ENCODE measurements at places on chromosomes 4 and X. TPM values are rescaled to one million over a fixed set of nuclear protein-coding genes. Genes with fewer than 3 reads are reported as not detected.

DNA sequence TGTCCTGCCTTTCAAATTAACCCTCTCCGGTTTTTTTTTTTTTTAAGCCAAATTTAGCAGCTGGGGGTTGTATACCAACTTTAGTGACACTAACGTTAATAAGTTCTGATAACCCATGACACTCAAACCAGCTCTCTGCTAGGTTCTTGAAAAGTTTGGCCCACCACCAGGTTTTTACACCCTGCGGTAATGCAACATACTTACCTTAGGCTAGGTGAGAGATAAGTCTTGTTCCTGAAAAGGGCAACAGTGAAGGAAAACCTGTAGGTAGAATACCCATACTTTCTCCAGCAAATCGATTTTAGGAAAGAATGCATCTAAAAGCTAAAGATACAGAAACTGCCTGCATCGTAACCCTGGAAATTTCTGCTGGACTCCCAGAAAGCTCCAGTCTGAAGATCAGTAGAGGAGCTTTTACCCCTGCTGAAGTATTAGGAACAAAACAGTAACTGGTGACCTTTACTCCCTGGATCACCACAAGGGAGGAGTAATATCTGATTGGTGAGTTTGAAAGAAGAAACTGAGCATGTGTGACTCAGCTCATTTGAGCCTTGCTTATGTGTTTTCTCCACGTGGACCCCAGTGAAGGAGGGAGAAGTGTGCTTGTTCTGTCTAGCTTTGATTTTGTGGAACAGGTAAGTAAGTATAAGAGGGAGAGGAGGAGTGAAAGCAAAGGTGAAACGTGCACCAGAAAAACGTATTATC is 34.4 kb upstream of the COX18 start:
- no peak for DNase-seq

GRCh38 chrX:55767100-55767499 is 49.6 kb downstream of the RRAGB start:
- no peak for DNase-seq

DNA sequence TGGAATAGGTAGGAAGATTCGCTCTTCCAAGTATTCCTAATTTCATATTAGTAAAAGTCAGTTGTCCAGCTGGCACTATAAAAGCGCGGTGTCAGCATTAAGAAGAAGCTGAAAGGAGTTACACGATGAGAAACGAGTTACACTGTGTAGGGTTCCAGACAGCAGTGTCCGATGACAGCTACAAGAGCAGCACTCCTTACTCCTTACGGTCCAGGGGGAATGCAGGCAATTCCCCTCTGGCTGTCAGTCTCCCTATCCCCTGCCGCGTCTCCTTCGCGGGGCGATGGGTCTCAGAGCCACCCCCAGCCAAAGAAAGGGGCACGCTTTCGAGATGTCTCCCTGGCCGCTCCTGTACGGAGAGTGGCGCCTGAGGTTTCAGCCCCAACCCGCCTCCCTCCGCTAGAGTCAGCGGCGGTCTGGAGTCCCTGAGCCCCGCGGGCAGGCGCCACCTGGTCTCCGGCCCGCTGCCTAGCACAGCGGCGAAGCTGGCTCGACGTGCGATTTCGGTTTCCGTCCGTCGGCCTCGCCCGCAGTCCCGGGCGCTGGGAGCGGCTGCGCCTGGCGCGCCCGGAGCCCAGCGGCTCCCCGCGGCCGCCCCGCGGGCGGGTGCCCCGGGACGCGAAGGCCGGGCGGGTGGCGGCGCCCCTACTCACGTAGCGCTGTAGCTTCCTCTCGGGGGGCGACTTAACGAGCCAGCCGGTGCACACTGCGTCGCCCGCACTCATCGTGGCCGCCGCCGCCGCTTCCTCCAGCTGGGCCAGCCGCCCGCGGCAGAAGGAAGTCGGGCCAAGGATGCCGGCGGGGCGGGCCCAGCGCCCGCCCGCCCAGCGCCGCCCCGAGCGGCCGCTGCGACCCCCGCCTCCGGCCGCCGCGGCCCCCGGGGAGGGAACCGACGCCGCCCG is at the start of gene GAB3:
Gene GAB3 (minus strand): TSS at position 777 of the 902 bp plus-strand sequence. CDS start 52 bp downstream, at position 725.
- DNase-seq: peak; percentile 29

DNA sequence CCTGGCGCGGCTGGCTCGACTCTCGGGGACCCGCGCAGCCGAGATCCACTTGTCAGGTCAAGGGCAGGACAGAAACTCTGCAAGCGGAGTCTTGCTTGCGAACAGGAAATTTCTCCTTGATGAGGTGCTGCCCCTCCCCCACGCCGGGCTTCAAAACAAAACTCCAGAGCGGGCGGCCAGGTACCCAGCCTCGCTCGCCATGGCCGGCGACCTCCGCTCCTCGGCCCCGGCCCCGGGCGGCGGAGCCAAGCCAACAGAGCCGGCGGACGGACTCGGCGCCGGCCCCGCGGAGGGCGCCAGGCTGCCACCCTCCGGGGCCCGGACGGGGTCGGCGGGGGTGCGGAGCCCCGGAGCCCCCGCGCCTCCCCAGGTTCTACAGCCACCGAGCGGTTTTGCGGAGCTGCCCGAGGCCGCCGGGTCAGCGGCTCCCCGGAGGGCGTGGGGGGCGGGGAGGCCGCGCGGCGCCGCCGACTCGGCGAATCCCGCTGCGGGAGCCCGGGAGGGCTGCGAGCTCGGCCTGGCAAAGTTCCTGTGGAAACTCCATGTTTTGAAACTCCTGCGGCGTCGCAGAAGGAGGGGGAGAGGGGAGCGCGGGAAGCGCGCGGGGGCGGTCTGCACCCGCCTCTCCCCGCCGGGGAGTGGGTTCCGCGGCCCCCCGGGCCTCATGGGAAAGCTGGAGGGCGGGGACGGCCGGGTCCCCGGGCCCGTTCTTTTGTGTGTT is 11.7 kb upstream of the BCOR start:
- DNase-seq: no peak

GRCh38 chr4:40375620-40376019 is 40.5 kb downstream of the CHRNA9 start:
- no peak for DNase-seq

DNA sequence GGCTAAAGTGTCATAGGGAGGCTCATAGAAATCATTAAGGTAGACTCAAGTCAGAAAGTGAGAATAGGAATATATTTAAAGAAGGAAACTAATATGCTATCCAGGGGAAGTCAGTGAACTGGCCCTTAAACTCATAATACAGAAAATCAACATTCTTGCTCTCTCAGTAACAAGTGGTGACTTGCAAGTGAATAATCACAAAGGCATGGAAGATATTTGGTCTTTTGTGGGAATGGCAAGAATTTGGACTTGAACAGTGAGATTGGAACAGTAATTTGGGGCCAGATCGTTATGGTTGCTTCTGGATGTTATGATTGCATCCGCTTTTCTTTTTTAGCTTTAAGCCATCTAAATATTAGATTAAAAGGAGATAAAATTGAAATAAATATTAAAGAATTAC is 103.8 kb downstream of the TBC1D19 start:
- no peak for DNase-seq

- no peak for DNase-seq
Observed at GRCh38 chr4:39102297-39102696, 40.3 kb downstream of the KLHL5 start.

DNA sequence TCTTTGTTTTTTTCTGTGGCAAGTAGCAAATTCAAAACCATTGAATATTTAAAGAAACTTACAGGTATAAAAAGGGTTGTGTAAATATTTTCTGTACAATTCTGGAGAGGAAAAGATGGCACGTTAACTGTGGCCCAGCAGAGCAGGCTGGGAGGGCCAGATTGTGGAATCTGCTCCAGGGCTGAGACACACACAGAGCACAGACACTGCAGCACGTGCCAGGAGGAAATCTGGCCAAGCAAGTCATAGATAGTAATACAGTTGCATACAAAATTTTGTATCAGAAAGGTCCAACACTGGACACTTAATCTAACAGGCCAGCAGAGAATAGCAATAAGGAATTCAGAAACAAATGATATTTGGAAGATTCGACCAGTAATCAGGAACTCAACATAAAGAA is 763.7 kb downstream of the PDHA2 start:
- no peak for DNase-seq

DNA sequence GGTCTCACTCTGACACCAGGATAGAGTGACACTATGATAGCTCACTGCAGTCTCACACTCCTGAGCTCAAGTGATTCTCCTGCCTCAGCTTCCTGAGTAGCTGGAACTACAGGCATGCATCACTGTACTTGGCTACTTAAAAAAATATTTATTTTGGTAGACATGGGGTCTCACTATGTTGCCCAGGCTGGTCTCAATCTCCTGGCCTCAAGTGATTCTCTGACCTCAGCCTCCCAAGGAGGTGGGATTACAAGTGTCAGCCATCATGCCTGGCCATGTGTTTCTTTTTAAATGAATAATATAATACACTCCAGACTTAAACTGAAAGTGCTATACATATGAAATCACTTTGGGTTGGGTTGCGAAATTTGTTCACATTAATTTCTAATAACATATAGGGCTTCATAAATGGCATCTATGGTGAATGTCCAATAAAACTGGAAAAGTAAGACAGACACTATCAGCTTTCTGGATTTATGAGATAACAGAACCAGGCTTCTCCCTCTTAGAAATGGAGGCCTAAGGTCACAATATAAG is 48.0 kb downstream of the SEC24D start:
- DNase-seq: no peak

- DNase-seq: no peak
Observed at GRCh38 chrX:2848871-2849301, 20.2 kb downstream of the GYG2 start.

GRCh38 chr4:185470501-185471195 is 885 bp downstream of the CCDC110 start:
- DNase-seq: no peak

DNA sequence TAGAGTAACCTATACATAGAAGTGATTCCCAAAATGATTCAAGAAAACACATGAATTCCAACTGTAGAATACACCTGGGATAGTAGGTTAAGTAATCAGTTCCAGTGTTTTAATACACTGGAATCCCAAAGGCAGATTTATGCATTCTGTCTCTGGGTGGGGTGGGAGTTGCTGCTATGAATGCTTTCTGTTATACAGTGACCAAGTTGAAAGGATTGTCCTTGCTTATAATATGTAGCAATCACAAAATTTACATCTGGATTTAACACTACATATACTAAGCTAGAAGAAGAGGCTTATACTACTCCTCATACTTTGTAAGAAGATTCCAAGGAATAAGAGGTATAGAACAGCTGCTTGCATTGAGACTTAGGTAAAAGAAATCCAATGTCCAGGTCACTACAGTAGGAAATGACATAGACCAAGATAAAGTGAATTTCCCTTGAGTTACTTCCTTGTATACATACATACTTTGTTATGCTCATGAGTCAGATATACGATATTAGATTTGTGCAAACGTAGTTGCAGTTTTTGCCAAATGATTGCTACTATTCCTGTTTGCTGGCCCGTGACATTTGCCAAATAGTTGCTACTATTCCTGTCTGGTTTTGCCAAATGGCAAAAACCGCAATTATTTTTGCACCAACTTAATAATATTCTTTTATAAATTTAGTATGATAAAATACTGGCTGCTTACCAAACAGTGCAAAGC is 210.5 kb upstream of the DIAPH2 start:
- DNase-seq: no peak

- DNase-seq: no peak
Observed at GRCh38 chr4:30720661-30721184, 554 bp downstream of the PCDH7 start.

DNA sequence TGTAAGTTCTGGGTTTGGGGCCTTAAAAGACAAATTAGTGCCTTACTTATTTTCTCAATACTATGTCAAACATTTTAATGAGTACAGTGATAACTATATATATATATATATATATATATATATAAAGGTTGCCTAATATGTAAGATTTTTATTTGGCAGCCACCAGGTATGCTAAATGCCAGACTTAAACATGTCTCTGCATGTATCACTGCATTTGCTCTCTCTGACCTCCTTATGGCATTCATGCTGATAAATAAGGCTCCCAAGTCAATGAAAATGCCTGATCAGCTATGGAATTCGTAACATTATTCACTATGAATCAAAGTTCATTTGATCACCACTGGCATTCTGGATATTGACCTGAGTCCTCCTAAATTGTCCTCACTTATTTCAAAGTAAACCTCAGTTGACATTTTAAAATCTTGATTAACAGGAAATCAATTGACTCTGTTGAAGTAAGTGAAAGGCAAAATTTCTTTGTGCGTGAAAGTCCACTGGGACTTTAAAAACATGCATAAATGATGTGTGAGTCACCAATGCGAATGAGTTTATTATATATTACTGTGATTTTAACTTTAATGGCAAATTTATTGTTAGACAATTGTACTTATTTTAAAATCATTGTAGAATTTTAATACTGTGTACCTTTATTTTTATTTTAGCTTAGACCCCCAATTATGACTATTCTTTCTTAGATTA is 29.2 kb upstream of the AREG start:
- DNase-seq: no peak

DNA sequence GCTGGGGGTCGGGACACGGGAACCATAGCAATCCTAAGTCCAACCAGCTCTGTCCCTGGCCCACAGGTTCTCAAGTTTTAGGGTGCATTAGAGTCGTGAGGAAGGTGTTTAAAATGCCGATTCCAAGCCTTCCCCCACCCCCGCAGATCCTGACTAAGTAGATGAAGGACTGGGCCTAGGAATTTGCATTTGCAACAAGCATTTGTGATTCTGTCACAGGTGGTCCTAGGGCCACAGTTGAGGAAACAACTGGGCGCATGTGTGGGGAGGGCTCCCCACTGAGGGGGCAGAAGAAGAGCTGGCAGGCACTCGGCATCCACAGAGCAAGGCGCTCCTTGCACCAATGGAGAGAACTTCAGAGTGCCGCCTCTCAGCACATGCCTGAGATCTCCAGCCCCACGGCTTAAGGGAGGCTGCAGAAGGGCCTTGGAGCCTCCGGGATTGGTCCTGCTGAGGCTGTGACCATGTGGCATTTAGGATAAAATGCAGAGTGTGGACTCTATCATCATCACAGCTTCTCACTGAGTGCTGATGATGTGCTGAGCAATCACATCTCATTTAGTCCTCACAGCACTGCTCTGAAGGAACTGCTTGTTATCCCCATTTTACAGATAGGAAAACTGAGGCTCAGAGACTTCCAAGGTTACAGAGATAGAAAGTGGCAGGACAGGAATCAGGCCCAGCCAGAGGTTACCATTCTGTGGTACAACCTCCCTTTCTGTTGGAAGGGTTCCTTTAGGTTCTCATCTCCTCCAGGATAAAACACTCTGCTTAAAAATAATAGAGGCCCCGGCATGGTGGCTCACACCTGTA is 16.7 kb downstream of the SEL1L3 start:
- no peak for DNase-seq

DNA sequence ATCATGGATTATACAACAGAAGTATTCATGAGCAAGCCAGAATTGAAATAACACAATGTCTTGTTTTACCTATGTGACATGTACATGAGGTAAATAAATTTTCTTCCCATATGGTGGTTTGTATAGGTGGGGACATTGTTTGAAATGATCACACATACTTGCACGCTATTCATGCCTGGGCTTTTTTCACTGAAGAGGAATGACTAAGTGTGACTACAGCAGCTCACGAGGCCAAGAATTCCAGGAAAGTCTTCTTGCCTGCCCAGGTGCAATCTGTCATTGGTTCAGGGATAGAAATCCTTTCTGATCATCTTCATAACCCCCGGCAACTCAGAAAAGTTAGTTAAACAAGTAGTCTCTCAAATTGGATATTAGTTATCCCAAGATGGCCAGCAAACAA is 36.3 kb upstream of the AREG start:
- DNase-seq: no peak

- no peak for DNase-seq
Observed at GRCh38 chr4:181007751-181008150, 1235.5 kb upstream of the TENM3 start.

Gene IQCM
- not detected for total RNA-seq

Gene TMPRSS11B
- total RNA-seq: not detected

Gene MAGEB1
- total RNA-seq: not detected

Gene RENBP
- total RNA-seq: 14.8 TPM

Gene KDR
- not detected for total RNA-seq

Gene VEGFD
- total RNA-seq: not detected

Gene CDKN2AIP
- 24.9 TPM for total RNA-seq

Gene SULT1B1
- 26.7 TPM for total RNA-seq

Gene TCP11X2
- total RNA-seq: not detected

Gene CXCL1
- 0.56 TPM for total RNA-seq
